Activated CD4-positive, alpha-beta T cell treated with anti-CD3 and anti-CD28 coated beads, Interleukin-2, amount 50 U/mL, for 16 hours (primary cell): ENCODE measurements at places on chromosomes 3 and 15.

GRCh38 chr15:68431792-68432401, at the start of gene ITGA11:
Gene ITGA11, minus strand, starts transcription at chr15:68432163. Its CDS starts 97 bp downstream, at chr15:68432066.
- no peak for DNase-seq

DNA sequence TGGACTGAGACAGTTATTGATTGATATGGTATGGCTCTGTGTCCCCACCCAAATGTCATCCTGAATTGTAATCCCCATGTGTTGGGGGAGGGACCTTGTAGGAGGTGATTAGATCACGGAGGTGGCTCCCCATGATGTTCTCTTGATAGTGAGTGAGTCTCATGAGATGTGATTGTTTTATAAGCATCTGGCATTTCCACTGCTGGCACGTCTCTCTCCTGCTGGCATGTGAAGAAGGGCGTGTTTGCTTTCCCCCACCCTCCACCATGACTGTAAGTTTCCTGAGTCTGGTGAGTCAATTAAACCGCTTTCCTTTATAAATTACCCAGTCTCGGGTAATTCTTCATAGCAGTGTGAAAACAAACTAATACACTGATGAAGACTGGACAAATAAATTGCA, 105.6 kb upstream of the MELTF start:
- DNase-seq = no peak

- no peak for DNase-seq
These were observed 7.1 kb upstream of the LMOD3 start for GRCh38 chr3:69129531-69129930.

DNA sequence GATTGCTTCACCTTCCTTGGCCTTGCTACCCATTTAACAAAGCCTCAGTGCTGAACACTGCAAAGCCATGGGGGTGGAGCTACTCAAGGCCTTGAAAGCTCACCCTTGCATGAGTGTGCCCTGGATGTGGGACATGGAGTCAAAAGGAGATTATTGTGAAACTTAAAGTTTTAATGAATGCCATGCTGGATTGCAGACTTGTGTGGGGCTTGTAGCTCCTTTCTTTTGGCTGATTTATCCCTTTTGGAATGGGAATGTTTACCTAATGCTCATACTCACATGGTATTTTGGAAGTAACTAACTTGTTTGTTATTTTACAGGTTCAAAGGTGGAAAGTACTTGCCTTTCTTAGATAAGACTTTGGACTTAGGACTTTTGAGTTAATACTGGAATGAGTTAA, 538.5 kb upstream of the NECTIN3 start:
- DNase-seq = no peak
